Head of caudate nucleus (tissue), 42 donors: ENCODE measurements at places on chromosomes 6 and 20.

GRCh38 chr20:63572071-63572787 lies 1.8 kb downstream of the HELZ2 start:
- no peak for DNase-seq

GRCh38 chr6:74632196-74632875 lies 573.5 kb downstream of the COL12A1 start:
- DNase-seq: no peak

DNA sequence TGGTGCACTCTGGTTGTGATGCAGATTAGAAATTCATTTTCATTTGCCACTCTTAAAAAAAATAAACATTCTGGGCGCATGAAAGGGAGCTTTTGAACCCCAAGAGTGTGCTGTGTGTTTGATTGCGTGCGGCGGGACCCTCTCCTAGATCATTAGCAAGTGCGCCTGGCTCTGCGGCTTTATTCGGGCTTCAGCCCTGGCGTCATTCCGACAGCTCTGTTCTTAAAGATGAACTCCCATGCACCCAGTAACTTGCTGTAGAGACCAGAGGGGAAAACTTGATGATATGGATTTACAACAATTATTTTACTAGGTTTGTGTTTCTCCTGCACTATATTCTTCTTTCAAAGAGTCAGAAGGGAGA lies 48.9 kb upstream of the ARMC2 start:
- no peak for DNase-seq

GRCh38 chr20:51193066-51193772 lies 170.3 kb upstream of the KCNG1 start:
- DNase-seq: no peak

DNA sequence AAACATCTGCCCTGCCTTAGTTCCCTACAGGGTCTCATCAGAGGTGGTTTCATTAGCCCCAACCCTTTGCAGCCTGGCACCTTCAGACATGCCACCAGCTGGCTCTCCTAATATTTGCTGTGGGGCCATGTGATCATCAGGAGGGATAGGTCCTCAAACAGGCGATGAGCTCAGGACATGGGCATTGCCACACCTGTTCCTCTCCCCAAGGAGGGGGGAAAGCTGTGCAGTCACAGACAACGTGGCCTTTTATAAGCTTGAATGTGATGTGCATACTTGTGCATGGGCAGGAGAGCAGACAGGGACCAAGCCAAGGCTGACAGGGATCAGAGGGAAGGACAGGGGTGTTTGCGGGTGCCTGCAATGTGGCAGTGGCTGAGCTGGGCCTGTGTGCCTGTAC lies 78.8 kb upstream of the ZNFX1 start:
- DNase-seq: no peak

DNA sequence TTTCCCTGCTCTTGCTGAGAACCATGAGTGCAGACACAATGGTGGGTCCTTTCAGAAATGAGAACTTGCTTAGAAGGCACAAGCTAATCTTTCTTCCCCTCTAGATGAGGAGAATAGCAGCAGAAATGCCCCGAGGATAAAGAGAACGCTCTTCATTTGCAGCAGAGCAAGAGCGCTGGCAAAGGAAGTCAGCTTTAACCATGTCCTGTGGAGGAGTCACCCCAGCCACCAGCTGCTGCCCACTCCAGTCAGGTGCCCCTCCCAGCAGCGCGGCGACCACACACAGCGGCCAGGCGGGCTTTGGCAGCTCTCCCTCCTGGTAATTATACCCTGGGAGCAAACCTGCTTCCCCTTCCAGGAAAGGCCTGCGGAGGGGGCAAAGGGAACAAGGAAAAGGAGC lies 42.4 kb upstream of the EMILIN3 start:
- DNase-seq: peak; percentile 29

DNA sequence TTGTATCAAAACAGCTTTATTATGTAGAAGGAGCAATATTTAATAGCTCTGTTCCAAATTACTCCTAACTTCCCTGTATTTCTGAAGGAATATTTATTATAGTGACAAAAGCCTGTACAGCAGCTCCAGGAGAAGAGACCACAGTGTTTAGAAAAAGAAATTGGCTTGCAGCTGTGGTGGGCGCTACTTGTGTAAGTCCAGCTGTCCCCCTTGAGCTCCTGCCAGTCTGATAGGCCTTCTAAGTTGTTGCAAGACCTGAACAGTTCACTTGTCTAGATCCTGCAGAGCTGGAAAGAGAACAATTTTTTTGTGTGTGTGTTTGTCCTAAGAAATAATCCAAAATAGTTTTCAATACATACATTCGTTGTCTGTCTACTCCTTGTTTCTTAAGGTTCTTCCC lies 86.6 kb downstream of the JARID2 start:
- DNase-seq: no peak

GRCh38 chr6:15826814-15827318 lies 164.0 kb upstream of the DTNBP1 start:
- no peak for DNase-seq

DNA sequence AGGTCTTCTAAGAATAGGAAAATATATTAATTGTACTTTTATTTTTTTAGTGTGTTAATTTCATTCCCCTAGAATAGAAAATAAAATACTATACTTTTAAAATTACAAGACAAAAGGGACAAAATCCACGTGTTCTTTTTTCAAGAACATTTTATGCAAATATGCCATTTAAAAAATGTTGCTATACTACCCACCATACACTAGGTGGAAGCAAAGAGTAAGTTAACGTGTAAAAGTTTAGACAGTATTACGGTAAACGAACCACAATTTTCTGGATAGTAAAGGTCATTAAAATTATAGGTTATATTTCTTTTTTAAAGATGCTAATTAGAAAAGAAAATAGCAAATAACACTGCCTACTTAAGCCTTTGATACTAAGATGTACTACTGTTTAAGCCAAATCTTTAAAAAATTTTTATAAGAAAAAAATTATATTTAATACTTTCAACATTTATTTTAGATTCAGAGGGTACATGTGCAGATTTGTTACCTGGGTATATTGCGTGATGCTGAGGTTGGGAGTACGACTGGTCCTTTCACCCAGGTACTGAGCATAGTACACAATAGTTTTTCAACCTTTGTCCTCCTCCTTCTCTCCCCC lies 287.6 kb downstream of the PHF3 start:
- no peak for DNase-seq

DNA sequence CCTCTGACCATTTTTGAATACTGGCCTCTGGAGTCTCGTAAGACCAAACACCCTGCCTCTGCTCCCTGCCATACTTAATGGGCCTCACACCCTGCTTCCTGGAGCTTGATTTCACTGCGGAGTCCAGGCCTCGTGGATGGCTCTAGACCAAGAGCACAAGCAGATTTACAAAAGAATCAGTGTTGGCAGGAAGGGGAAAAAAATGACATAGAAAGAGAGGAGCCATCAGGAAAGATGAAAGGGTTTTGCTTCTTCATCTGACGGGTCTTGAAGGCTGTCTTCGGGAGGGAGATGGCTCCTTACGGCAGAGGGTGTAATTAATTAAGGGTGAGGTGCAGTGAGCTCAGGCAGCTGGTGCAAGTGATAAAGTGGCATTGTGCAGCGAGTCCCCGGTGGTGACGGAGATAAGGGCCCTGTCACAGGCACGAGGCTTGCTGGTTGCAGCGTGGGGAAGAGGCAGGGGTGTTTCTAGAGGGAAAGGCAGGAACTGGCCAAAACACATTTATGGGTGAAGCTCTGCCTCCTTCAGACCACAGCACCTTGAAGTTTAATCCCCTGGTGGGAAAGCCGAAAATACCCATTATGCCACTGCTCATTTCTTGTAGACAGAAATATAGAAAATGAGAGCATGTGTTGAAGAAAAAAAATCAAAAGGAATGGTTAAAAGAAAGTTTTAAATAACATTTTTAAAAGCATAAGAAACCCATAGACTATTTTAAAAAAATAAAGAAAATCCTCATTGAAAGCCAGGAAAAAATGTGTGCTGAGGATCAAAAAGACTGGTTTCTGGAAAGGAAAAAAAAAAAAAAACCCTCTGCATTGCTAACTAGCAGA lies 128.6 kb upstream of the LRFN2 start:
- DNase-seq: no peak
